NCI-H774 (cell line): ENCODE measurements at places on chromosomes 12 and 14.

DNA sequence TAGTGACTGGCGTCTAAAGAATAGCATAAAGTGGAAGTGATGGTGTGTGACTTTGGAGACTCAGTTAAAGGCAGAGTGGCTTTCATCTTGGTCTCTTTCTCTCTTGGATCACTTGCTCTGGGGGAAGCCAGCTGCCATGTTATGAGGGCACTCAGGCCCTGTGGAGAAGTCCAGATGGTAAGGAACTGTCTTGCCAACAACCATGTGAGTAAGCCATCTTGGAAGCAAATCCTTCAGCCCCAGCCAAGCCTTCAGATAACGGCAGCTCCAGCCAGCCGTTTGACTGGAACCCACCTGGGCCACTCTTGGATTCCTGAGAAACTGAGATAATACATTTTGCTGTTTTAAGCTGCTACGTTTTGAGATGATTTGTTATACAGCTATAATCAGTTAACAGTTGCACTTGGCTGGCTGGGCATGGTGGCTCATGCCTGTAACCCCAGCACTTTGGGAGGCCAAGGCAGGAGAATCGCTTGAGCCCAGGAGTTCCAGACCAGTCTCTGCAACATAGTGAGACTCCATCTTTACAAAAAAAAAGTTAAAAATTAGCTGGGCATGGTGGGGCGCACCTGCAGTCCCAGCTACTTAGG is 7.7 kb upstream of the LRRC23 start:
- DNase-seq, result no peak

GRCh38 chr12:77914081-77914488 is 83.4 kb downstream of the NAV3 start:
- DNase-seq, result no peak

GRCh38 chr14:91094772-91095171 is 19.1 kb upstream of the DGLUCY start:
- DNase-seq, result no peak

DNA sequence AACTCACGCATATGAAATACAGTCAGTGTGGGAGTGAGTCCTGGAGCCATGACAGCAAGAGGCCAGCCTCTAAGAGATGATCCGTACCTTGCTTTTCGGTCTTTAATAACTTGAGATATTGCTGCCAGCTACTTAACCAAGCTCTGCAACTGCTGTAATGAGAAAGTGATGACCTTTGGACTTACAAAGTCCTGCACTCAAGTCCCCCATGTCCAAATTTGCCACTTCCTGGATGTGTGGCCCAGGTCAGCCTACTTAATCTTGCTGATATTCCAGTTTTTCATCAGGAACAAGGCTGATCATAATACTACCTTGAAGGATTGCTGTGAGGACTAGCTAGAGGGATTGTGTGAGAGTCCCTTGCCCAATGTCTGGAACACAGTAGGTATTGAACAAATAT is 33.8 kb upstream of the DUSP6 start:
- DNase-seq, result no peak

- peak; percentile 63 for DNase-seq
These were observed 40.2 kb downstream of the HSP90AA1 start for GRCh38 chr14:102046337-102047278.

- DNase-seq, result no peak
These were observed 13.9 kb upstream of the CACNA2D4 start for GRCh38 chr12:1932264-1932777.

DNA sequence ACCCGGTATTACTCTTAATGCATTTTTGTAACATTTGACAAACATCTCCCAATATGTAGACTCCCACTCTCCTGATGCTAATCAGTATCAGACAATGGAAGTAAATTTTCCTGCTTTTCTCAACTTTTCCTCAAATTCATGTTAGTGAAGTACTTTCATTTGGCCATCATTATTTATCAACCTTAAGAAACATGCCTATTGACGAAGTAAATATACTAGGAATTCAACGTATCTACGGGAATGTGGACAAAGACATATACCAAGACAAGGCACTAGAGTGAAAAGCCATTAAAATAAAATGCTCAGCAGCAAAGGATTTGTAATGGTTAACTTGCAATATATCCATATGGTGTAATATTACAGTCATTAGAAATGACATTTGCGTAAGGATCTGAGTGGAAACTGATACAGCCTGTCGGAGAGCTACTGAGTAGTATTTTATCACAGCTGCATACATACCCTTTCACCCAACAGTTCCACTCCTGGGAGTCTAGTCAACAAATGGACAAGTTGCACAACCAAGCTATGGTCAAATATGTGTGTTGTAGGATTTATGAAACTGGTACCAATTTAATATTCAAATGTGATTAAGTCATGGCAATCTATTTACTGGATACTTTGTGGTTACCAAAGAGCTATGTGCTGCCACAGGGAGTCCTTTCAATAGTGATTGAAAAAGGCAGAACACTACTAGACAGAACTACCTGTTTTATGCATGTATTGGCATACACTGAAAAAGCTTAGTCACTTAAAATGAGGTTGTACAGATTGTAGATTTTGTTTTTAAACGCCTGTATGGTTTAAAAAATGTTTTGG is 26.5 kb downstream of the NUDT4 start:
- no peak for DNase-seq

- DNase-seq, result no peak
These were observed 23.6 kb downstream of the DAD1 start for GRCh38 chr14:22565391-22565945.

GRCh38 chr12:25789541-25789944 is 168.9 kb upstream of the RASSF8 start:
- no peak for DNase-seq

- DNase-seq, result no peak
These were observed 16.3 kb upstream of the NAV3 start for GRCh38 chr12:77814386-77814785.

DNA sequence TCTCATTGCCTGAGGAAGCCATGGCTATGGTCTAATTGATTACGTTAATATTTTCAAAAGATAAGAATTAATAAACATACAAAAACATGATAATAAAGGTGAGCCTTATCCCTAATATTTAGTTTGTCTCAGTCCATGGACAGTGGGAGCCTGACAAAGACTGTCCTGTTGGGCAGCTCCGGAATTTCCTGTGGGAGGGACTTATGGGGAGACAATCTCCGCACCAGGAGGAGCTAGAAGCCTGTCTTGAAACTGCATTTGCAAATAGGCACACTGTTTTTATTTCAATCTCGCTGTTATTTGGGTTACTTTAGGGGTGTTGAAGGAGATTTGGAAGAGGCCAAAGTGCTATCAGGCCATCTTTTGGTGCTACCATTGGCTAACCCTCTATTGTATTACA is 50.8 kb upstream of the ZDHHC17 start:
- no peak for DNase-seq

DNA sequence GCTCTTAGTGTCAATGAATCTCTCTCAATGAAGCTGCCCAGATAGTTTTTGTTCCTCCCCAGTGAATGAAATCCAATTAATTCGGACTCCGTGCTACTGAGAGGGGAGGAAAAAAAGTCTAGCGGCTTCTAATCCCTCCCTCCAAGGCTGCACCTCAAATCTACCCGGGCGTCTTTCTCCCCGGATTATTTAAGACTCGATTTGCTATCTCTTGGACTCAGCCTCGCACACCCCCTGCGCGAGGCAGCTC is 134 bp downstream of the DUSP6 start:
- peak; percentile 82 for DNase-seq

DNA sequence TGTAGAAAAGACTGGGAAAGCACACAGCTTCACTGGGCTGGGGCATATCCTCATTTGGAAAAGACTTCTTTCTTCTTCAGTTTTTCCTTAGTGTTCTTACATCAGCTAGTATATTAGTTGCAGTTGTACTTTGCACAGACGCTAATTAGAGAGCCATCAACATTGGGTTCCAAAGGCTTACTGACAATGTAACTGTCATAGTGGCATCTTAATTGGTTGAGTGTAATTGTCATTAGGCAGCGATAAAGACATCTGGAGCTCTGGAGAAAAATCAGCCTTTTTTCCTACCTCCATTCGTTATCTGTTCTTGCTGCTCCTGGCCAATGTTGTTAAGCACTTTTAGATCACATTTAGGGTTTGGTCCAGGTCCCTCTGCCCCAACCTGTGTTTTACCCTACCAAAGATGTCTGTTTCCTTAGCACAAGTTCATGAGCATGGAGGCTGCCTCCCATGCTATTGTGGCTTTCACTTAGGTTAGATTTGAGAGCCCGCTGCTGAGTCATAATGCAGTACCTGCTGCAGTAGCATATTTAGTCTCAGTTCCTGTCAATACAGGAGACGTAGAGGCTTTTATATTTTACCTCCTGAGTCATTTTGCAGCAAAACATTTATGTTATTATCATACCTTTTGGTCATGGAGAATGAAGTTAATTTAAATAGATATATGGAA is 49.2 kb downstream of the FBXW8 start:
- no peak for DNase-seq

GRCh38 chr14:54786838-54787237 is 115.8 kb downstream of the GCH1 start:
- DNase-seq, result no peak

GRCh38 chr14:64681796-64682710 is 22.2 kb upstream of the PLEKHG3 start:
- DNase-seq, result no peak

DNA sequence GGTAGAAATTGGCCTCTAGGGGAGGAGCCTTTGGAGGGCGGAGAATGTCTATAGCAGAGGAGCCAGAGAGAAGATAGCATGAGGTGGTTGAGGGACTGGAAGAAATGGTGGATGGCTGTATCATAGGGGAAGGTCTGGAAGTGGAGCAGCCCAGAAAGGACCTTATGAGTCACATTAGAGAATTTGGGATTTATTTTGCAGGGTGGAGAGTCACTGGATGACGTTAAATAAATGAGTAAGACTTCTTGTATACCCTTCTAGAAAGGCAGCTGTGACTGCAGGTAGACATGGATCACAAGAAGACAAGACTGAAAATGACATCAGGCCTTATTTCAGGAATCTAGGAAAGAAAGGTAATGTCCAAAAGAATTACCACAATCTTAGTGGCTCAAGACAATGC is 208.2 kb upstream of the TMTC1 start:
- no peak for DNase-seq

DNA sequence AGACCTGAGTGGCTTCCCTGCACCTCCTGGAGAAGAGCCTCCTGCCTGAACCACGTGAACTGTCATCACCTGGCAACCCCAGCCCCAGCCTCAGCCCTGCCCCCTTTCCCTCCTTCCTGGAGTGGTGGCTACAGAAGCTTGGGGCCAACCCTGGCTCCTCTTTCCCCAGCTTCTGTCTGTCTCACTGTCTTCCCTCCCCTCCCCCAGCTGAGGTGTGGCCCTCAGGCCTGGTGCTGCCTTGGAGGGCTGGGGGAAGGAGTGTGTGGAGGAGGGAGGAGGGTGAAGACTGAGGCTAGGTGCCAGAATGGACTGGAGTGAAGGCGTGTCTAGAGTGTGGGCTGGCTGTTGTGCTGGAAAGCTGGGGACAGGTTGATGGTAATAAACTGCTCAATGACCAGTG is 9.7 kb downstream of the NFATC4 start:
- no peak for DNase-seq

- no peak for DNase-seq
These were observed 152.0 kb downstream of the NDUFA12 start for GRCh38 chr12:94851396-94852028.

DNA sequence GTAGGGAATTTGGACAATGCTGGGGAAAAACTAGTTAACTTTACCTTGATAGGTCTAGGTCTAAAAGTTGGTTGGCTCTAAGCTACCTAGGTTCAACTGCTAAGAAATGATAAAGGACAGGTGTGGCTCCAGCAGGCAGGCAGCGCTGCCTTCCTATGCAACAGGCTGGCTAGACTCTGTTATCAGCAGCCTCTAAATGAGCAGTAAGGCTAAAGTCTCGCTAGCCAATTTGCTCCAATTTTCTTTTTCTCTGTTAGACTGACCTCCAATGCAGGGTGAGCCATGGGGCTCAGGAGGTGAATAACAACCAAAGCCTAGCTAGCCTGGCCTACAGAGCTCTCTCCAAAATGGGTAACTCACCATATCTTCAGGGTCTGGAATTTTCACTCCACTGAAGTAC is 26.5 kb downstream of the DMAC2L start:
- no peak for DNase-seq

- no peak for DNase-seq
These were observed 362 bp upstream of the TSFM start for GRCh38 chr12:57782243-57782607.

- no peak for DNase-seq
These were observed 105.1 kb downstream of the TMTC3 start for GRCh38 chr12:88247241-88247643.

DNA sequence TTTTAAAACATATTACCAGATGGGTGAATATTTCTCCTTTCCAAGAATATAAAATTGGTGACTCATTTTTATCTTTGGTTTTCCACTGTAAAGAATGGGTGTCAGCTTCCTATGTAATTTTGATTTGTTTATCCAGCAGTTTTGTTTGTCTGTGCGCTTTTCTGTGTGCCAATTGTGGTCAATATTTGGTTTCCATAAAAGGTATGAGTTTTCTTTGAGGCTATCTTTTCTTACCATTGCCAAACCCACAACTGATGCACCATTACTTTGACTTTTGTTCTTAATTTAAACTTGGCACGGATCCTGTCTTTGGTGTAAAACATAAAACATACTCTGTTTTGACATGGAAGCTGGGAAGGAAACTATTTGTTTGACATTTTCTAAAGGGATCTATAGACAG is 78.8 kb upstream of the NAV3 start:
- DNase-seq, result peak; percentile 32

GRCh38 chr14:92649934-92650545 is 98.4 kb downstream of the LGMN start:
- DNase-seq, result no peak

- no peak for DNase-seq
These were observed 556.9 kb downstream of the SLC16A7 start for GRCh38 chr12:60152756-60153155.

- no peak for DNase-seq
These were observed 9.9 kb downstream of the GTSF1 start for GRCh38 chr12:54463484-54463883.

DNA sequence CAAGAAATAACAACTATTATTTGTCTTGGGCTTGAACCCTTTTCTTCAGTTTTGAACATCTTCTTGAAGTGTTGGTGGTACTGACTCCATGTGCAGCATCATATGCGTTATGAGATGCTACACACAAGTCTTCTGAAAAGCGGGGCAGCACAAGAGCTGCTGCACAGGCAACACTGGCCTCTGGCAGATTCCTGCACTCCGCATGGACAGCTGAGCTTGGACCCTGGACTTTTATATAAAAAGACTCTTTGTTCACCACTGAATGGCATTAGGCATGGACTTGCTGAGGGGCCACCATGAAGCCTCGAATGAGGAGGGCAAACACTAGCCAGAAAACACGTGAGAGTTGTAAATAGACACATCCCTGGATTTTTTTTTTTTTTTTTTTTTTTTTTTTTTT is 210.8 kb upstream of the NPAS3 start:
- DNase-seq, result no peak

DNA sequence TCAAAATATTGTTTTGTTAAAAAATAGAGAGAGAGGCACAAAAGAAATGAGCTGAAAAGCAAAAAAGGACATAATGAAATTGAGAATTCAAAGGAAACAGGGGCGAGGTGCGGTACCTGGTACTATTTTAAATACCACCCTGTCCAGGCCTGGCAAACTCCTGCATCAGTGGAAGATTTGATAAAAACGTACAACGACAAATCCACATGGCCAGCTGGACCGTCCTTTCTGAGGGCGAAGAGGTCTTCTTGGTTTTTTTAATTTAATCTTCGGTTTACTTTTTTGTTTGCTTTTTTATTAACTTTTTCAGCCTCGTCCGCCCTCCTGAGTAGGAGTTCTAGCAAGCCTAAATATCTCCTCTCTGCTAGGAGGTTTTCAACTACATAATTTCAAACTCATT is 11.9 kb downstream of the BCL11B start:
- no peak for DNase-seq

GRCh38 chr12:64001439-64001838 is 156.9 kb downstream of the SRGAP1 start:
- no peak for DNase-seq

GRCh38 chr12:85367936-85368335 is 87.9 kb downstream of the ALX1 start:
- no peak for DNase-seq
